Fibroblast of lung (primary cell): ENCODE measurements at places on chromosomes 7 and 10.

DNA sequence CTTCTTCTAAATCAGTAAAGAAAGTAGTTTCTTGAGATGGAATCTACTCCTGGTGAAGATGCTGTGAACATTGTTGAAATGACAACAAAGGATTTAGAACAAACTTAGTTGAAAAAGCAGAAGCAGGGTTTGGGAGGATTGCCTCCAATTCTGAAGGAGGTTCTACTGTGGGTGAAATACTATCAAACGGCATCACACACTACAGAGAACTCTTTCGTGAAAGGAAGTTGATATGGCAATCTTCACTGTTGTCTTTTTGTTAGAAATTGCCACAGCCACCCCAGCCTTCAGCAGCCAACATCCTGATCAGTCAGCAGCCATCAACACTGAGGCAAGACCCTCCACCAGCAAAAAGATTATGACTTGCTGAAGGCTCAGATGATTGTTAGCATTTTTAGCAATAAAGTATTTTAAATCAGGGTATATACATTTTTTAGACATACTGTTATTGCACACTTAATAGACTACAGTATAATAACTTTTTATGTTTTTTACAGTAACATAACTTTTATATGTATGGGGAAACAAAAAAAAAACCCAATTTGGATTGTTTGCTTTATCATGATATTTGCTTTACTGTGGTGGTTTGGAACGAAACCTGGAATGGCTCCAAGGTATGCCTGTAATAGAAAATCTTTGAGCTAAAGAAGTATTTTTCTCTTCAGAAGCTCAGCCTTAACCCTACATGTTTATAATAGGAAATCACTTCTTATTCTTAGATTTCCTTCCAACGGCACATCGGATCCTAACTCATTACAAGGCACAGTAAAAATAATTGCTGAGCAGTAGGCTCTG is 257.3 kb downstream of the LRMDA start:
- DNase-seq: peak; percentile 42

- no peak for DNase-seq
Measured at GRCh38 chr10:74099836-74100235, 50.8 kb downstream of the AP3M1 start.

DNA sequence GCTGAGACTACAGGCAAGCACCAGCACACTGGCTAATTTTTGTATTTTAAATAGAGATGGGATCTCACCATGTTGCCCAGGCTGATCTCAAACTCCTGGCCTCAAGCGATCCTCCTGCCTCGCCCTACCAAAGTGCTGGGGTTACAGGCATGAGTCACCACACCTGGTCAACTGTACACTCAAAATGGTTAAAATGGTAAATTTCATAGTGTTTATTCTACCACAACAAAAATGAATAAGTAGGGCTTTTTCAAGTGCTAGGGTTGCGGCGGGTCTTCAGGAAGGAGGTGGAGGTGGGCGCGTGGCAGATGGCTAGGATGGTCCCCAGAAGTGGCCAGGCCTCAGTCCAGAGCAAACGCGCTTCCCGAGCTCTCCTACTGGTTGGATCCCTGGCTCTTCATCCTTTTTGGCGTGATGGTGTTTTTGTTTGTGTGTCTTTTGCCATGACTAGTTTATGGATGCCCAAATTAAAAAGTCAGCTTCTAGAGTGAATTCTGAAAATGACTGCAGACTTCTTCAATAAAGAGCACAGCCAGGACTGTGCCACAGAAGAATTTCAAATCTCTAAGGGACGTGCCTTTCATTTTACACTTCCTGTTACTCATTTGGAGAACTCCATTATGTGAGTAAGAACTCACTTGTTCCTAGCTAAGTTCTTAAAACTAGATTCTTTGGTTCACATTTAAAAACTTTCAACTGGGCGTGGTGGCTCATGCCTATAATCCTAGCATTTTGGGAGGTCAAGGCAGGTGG is 73.9 kb downstream of the TMEM130 start:
- no peak for DNase-seq

DNA sequence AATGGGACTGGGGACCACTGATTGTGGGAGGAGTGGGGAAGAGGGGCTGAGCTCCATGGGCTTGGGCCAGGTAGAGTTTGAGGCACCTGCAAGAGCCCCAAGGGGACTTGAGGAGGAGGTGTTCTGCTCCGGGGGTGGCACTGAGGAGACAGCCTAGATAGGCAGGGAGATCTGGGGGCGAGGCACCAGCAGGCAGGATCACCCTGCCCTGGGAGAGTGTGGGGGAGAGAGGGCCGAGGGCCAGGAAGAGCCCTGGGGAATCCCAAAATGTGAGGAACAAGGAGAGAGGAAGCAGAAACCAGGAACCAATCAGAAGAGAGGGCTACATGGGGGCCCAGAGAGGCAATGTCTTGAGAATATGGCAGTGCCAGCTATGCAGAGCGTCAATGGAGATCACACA is 34.6 kb downstream of the LEP start:
- DNase-seq: no peak

DNA sequence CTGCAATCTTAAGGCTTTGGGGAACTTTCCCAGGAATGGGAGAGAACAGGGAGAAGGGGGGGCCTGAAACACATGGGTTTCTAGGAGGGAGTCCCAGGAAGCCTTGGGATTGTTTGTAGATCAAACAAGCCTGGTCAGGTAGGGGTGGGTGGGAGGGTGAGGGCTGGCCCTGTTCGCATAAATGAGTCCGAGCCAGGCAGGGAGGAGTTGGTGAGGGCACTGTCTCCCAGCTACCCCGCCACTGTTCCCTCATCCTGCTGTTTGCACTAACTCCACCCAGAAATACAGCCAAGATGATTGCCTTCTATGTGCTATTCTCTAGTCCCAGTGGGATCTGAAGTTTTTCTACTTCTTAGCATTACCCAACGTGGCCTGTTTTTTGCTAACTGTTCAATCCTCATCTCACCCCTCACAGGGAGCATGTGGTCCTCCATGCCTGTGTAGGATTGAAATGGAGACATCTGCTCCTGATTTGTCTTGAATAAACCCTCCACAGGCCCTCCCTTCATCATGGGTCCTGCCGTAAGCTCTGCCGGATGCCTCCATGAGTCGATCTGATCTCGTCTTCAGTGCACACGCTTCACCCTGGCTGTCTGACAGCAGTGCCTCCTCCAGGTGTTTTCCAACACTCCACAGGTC is 257.0 kb downstream of the COBL start:
- no peak for DNase-seq

DNA sequence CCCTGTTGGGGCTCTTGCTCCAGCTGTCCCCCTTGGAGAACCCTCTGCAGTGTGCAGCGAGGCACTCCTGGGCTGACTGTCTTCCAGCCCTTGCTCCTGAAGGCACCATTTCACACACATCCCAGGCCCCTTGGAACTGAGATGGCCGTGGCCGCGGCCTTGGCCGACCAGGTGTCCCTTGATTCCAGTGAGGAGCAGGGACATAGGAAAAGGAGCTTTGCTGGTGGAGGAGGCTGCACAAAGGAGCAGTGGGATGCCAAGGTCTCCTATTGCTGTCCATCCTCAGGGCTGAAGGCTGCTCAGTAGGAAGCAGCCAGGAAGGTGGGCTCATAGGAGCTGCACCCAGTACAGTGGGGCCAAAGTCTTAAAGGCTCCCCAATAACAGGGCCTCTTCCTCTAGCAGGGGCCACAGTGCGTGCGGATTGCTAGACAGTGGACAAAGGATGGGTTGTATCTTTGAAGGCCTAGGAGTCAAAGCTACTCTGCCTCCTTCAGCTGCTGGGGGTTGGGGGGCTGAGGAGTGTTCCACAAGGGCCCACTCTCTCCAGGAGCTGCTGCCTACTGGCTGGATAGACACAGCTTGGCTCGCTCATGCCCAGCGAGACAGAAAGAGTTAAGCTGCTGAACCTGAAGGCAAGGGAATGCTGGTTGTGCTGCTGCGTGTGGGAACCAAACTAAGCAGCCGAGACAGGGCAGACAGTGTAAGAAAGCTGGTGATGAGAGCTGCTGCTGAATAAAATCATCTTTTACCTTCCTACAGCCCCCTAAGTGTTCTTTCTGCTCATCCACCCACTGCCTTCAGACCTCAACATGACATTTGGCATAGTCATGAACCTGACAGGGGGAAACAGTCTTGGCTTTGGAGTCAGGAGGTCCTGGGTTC is 891.9 kb upstream of the ZNF722 start:
- no peak for DNase-seq

DNA sequence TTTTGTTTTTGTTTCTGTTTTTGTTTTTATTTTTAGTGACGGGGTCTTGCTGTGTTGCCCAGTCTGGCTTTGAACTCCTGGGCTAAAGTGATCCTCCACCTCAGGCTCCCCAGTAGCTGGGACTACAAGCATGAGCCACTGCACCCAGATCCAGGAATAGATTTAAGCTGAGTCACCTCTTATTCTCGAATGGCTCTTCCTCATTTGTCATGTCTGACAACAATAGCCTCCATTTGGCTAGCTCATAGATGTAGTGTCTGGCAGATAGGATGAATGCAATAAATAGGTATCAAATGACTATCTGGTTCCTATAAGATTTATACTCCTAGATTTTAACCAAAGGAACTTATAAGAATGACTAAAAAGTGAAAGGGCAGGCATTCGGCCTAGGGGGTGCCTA is 172.9 kb downstream of the TMEM26 start:
- peak; percentile 87 for DNase-seq

- DNase-seq: no peak
Measured at GRCh38 chr10:119754936-119755335, 29.1 kb downstream of the INPP5F start.

- peak; percentile 61 for DNase-seq
Measured at GRCh38 chr10:29643771-29644501, 9.2 kb upstream of the SVIL start.

DNA sequence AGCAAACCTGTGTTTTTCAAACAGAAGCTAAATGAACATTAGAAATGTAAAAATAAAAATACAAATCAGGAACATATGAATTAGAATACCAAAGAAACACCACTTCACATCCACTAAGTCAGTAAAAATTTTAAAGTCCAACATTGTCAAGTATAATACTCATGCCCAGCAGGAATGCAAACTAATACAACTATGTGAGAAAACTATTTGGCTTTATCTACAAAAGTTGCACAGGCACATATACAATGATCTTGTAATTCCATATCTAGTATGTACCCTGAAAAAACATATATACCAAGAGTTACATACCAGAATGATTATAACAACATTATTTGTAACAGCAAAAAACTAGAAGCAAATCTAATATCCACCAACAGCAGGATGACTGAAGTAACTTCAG is 91.1 kb downstream of the RNF32 start:
- DNase-seq: no peak

- DNase-seq: peak; percentile 72
Measured at GRCh38 chr7:131026297-131027000, 292.4 kb upstream of the KLF14 start.

- DNase-seq: no peak
Measured at GRCh38 chr7:20783700-20784387, 2.8 kb downstream of the SP8 start.

- DNase-seq: no peak
Measured at GRCh38 chr7:2028733-2029132, 204.0 kb downstream of the MAD1L1 start.

DNA sequence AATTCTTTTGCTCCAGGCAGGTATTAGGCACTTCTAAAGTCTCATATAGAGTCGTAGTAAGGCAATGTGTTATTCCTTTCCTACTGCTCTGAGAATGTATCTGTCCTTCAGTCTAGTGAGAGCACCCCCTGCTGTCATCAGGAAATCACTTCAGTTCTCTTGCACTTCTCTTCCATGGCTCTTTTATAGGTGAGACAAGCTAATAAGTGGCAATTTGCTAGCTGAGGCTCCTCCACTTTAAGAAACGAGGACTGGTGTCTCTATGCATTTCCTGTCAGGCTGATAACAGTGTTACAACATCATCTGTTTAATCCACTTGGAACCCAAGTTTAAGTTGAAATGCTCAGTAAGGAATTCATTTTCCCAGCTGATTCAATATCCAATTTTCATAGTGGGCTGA is 350.6 kb downstream of the TFEC start:
- DNase-seq: peak; percentile 44

GRCh38 chr7:131117439-131117838 is 210.2 kb upstream of the MKLN1 start:
- DNase-seq: no peak

DNA sequence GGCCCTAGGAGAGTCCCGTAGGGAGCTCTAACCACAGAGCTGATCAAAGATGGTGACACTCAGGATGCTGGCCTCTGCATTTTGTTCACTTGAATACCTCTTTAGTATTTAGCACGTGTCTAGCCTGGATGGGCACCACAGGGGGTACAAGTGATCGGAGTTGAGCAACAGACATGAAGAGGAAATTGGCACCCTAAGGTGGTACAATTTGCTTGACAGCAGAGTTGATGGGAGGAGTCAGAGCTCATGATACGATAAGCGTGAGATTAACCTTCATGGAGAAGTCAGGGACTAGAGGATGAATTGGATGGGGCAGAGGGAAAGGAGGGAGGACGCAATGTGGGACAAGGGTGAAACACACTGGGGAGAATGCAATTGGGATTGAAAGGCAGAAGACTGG is 9.9 kb upstream of the ZNF212 start:
- DNase-seq: no peak

DNA sequence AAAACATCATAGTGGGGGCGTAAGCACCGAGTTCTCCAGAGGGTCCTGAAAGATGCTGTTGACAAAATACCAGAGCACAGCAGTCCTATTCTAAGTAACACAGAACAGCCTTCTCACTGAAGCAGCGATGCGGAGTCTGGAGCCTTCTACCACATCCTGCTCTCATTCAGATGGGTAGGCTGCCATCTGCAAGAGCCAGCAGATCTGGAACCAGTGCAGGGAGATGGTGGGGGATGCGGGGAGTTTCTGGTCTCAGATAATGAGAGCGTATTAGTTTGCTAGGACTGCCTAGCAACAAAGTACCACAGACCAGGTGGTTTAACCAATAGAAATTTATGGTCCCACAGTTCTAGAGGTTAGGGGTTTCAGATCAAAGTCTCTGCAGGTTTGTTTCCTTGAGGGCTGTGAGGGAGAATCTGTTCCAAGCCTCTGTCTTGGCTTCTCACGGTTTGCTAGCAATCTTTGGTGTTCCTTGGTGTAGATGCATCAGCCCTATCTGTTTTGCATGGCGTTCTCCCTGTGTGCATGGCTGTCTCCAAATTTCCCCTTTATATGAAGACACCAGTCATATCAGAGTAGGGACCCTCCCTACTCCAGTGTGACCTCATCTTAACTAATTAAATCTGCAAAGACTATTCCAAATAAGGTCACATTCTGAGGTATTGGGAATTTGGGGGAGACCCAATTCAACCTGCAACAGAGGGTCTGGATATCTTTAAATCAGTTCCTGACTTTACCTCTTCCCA is 52.0 kb upstream of the STEAP1B start:
- DNase-seq: no peak

DNA sequence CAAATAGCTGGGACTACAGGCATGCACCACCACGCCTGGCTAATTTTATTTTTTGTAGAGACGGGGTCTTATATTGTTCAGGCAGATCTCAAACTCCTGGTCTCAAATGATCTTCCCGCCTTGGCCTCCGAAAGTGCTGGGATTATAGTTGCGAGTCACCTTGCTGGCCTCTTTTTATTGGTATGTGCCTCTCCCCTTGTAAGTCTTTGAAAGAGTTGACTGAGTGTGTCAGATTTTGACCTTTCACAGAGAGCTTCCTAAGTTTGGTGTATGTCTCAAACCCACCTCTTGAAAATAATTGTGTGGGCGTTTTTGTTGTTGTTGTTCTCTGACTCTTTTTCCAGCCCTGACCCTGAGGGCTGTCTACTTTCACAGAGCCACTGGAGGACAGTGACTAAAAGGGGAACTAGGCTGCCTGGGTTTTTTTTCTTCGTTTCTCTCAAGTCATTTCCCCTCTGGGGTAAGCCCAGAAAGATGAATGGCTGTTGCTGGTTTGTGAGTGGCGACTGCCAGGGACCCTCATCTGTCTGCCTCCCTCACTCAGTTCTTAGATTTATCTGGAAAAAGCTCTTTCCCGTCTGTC is 262.8 kb downstream of the ZEB1 start:
- DNase-seq: no peak

GRCh38 chr7:26670290-26670689 is 194.1 kb downstream of the SKAP2 start:
- DNase-seq: no peak
